NCI-H1436 (cell line): ENCODE measurements at places on chromosomes 7 and 10.
A peak's percentile ranks its signal among the peaks of the same experiment; 100 is the strongest.

- DNase-seq = no peak
Observed at GRCh38 chr10:58282615-58283014, 13.7 kb downstream of the CISD1 start.

GRCh38 chr7:45617166-45617565 lies 43.0 kb downstream of the ADCY1 start:
- DNase-seq = no peak

DNA sequence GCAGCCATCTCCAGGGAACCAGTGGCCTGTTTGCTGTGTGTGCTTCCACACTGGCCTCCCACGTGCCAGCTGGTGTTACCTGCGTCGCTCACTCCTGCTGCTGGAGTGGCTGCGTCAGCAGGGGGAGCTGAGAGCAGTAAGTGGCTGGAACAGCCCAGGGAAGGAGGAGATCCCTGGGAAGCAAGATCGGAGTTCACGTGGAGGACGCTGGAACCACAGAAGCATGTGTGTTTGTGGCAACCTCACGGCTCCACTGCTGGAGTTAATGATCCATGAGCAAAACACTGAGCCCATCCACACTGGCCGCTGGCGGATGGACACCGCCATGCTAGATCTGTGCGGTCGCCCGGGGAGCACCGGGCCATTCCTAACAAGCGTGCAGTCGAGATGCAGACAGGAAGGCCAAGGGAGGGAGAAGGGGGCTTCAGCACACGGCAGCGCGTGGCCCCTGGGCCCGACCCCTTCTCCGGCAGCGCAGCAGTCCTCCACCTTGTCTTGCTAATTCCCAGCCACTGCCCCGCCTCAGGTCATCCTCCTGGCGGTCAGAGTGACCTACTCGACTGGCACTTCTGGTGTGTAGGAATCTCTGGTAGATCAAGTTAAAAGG lies 68.5 kb upstream of the EEPD1 start:
- DNase-seq = peak; percentile 24

- peak; percentile 66 for DNase-seq
Observed at GRCh38 chr7:140653319-140654108, 12.9 kb upstream of the DENND2A start.

DNA sequence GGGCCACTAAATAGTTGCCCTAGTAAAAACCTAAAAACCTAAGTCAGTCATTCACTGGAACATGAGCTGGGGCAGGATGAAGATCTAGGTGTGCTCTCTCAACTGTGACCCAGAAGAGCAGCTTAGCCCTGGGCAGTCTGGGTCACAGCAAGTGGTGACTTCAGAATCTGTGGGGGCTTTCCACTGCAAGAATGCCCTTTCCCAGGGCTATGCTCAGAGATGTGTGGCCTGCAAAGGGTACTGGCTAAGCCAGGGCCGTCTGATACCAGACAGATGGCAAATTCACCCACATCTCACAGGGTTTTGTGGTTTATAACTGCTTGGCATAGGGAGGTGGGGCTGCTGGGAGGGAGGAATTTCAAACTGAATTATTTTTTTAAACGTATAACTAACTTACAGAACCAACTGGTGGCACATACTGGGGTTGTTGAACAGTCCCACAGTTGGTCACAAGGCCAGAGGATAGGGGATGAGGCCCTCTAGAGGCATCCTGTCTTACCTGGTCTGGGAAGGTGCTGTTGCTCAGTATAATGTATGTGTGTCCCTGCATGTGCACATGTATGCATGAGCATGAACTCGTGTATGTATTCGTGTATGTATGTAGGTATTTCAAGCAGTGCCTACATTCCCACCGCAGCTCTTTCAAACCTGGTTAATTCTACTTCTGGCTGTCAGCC lies 63.2 kb downstream of the PRPF18 start:
- no peak for DNase-seq

DNA sequence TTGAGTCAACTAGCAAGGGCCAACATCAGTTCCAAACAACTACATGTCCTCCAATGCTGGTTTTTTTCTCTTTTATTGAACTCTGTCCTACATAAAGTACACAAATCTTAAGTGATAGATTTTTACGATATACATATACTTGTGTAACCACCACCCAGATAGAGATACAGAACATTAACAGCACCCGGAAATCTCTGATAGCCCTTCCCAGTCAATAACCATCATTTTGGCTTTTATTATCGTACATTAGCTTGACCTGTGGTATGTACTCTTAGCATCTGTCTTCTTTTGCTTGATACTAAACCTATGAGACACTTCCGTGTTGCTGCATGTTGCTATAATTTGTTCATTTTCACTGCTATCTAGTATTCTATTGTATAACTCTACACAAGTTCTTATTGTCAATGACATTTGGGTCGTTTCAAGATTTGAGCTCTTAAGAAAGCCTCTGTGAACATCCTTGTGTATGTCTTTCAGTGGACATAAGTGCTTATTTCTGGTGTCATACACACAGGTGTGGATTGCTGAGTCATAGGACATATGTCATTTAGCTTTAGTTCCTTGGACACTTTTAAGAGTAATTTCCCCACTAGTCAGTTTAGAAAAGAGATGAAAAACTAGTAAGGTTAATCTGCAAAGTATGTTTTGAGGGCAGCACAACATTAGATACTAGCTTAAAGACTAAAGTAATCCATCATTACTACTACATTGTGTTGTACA lies 111.1 kb downstream of the PRLHR start:
- no peak for DNase-seq

DNA sequence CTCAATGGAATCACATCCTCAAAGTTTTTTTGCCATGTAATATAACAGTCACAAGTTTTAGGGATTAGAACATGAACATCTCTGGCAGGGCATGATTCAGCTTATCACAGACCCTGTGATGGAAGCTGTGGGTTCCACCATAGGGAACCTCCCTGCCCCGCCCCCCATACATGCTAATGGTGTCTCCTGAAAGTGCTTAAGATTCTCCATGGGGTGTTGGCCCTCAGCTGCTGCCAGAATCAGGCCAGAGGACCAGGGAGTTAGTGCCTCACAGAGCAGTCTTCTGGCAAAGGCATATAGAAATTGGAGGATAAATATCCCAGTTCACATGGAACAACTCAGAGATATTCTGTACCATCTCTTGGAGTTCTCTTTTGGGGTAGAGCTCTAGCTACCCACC lies 119.4 kb downstream of the RAB11FIP2 start:
- no peak for DNase-seq
